ENCODE measurements at places on chromosomes 6 and 20.

DNA sequence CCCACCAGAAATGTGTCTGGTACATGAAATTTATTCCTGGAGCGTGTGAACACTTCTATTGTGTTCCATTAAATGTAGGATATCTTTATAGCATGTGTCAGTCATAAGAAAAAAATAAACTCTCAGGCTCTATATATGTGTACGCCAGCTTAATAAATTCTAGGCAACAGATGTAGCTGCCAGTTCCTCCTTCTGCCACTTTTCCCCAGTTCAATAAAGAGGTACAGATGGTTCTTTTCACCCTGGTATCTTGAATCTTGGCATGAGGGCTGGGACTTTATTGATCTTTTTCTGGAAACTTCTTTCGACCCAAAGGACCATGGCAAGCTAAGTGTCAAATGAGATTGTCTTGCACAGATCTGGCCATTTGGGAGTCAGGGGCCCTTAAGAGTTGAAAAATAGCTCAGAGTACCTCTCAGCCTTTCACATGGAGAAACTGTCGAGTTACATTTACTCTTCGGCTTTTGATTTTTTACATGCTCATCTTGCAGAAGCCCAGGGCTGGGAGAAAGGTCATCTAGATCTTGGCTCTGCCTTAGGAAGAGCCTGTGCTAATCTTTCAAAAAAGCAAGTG, 240.9 kb downstream of the DOK5 start:
- no peak for DNase-seq

- DNase-seq, result no peak
Measured at GRCh38 chr20:32806356-32806755, 13.4 kb upstream of the MAPRE1 start.

DNA sequence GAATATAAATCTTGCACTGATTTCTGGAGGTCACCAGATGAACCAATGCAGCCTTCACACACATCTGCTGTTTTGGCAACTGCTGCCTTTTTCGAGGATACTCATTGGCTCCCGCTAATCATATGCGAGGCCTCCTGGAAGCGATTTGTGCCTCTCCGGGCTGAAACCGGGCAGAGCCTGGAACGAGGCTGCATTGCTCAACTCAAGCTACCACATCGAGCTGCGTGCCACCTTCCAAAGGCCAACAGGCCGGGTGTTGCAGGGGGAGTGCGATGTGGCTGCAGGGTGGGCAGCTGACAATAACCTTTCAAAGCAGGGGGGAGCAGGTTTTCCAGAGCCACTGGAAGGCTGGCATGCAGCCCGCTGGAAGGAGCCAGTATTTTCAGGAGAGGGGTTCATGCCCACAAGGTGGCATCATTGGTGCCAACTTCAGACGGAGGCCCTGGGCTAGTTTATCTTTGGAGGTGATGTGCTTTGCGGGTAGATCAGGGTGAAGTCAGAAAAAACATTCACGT, 122.6 kb upstream of the IFNGR1 start:
- DNase-seq, result peak; percentile 52

GRCh38 chr20:63778034-63778752, 38.6 kb downstream of the SLC2A4RG start:
- no peak for DNase-seq

DNA sequence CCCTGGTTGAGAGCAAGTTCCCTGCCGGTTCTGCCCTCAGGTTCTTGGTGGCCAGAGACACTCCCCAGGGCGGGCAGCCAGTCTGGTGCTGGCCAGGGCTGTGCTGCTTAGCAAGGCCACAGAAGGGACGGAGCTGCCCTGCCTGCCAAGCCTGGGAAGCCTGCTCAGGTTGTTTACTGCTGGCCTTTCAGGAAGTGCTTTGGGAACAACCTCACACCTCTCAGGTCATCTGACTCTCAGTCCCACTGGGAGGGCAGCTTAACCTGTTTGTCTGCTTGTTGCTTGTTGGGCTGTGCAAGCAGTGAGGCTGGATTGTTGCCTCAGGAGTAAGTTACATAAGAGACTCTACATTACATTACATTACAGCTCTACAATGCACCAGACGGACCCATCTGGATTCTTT, 75.8 kb upstream of the AFDN start:
- DNase-seq, result peak; percentile 90

DNA sequence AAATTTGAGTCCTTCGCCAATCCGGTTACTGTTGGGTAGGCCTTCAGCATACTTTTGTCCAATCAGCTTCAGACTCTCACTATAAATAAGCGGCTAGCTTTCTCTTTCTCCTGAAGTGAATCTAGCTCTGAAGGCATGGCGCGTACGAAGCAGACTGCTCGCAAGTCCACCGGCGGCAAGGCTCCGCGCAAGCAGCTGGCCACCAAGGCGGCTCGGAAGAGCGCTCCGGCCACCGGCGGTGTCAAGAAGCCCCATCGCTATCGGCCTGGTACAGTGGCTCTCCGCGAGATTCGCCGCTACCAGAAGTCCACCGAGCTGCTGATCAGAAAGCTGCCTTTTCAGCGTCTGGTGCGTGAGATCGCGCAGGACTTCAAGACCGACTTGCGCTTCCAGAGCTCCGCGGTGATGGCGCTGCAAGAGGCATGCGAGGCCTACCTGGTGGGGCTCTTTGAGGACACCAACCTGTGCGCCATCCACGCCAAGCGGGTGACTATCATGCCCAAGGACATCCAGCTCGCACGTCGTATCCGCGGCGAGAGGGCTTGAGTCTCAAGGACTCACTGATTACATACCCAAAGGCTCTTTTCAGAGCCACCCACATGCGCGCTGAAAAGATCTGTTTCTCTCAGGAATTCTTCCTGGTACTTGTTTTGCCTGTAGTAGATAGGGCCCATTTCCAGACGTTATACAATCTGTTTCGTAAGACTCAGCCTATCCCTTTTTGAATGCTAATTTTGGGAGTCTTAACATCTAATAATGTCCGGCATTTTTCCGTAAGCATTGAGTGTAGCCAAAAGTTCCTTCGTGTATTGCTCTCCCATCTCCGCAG, 102.0 kb downstream of the OR2B2 start:
- DNase-seq, result peak; percentile 87

GRCh38 chr6:129342243-129342642, 367.7 kb downstream of the ARHGAP18 start:
- DNase-seq, result no peak

Measured in Calu3 (cell line).